ENCODE measurements at places on chromosomes 3 and 15.

DNA sequence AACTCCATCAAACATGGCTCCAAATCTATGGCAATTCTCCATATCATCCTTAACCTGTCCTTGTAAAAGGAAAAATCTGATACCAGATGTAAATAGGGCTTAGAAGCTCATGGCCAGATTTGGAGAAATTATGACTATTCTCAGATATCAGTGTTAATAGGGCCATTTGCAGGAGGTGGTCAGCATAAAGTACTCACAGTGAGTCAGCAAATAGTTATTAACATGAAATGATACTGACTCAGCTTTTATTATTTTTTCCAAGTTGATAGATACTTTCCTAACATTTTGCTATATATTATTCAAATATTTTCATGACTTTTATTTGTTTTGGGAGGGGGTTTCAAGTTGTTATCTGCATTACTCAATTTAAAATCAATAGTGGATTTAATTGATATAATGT is 255.8 kb downstream of the MFSD1 start:
- DNase-seq: no peak

DNA sequence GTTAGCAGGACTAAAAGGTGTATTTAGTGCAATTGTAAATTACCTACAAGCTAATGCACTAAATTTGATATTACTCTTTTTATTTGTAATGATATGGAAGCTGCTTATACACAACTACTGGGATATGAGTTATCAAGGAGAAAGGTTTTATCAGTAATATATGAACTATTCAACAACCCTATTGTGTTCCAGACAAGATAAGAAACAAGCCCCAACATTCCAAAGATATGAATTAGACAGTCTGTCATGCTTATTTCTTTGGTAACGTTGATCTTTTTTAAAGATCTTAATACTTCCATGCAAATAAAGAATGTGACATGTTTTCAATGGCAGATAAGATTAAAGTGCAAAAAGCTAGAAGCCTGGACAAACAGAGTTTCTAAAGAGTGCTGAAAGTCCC is 314.0 kb upstream of the THBS1 start:
- no peak for DNase-seq

- no peak for DNase-seq
Observed at GRCh38 chr3:167066977-167067786, 312.9 kb downstream of the ZBBX start.

GRCh38 chr15:83129791-83130190 is 22.3 kb downstream of the TM6SF1 start:
- DNase-seq: no peak

- DNase-seq: no peak
Observed at GRCh38 chr3:19945969-19946831, 697 bp upstream of the RAB5A start.

DNA sequence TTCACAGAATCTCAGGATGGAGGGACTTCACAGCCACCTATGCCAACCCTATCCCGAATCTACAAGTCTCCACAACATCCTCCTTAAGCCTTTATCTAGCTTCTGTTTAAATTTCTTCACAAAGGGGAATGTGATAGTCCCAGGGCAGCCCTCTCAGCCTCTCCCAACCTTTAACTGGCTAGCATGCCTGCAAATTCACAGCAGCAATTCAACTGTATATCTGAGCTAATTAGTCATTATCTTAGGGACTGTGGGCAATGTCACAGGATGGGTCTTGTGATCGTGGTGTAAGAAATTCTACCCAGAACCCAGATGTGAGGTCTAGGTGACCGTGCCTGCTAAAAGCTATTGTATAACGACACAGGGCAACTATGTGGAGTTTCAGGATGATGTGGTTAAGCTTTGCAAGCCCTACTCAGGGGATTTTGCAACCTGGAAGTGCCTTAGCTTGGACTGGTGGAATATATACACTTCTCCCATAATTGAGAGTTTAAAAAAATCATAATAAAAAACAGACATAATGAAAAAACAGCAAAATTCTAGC is 65.5 kb upstream of the FBN1 start:
- DNase-seq: peak; percentile 64

GRCh38 chr15:93308026-93308690 is 219.1 kb upstream of the RGMA start:
- no peak for DNase-seq

DNA sequence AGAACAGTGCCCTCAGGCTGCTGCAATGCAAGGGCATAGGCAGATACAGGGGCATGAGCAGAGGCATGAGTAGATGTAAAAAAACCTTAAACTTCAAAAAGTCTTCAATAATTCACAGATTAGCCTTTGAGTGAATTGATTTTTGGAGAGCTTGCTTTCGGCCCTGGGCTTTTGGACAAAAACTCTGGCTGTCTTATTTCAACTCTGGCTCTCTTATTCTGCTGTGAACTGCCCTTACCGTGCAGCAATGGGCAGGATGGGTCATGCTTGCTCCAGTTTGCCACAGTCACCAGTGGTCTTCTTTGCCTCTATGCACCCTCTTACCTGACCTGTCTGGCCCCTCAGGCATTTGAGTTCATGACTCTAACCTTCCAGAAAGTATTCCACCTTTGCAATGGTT is 555.7 kb downstream of the MAGI1 start:
- DNase-seq: no peak

GRCh38 chr3:20307383-20307782 is 121.4 kb upstream of the SGO1 start:
- no peak for DNase-seq

GRCh38 chr3:154227531-154227930 is 96.8 kb downstream of the DHX36 start:
- DNase-seq: no peak

DNA sequence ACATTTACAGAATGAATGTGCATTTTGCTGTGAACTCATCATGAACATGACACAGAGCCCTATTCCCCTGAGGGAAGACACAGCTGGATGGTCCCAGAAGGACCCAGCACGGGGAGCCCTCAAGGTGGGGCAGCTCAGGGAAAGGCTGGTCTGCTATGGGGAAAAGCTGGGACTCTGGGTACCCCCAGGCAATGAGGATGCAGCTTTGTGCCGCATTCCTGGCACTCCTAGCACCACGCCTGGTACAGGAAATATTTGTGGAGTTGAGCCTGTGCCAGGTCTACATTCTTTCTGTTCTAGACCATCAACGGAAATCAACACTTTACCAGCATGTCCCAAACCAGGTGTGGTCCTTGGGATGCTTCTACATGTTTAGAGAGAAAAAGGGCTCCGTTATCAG is 74.0 kb downstream of the SRGAP3 start:
- DNase-seq: no peak

GRCh38 chr3:123790254-123791072 is 93.7 kb downstream of the MYLK start:
- no peak for DNase-seq

DNA sequence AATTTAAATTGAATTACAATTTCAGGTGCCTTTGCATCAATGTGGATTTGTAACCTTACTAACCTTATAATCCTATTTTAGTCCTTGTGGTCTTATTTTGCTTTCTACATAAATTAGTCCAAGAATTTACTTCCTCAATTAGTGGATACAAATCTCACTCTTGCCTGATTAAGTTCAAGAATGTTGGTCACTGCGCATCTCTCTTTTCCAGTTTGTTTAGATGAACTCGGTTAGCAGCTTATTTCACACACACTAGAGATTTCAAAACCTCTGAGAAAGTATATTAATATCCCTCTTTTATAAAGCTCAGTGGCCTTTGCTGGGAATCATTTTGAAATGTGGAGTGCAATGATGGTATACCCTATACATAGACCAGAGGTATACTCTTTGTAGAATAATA is 243.4 kb downstream of the DTWD1 start:
- DNase-seq: no peak

DNA sequence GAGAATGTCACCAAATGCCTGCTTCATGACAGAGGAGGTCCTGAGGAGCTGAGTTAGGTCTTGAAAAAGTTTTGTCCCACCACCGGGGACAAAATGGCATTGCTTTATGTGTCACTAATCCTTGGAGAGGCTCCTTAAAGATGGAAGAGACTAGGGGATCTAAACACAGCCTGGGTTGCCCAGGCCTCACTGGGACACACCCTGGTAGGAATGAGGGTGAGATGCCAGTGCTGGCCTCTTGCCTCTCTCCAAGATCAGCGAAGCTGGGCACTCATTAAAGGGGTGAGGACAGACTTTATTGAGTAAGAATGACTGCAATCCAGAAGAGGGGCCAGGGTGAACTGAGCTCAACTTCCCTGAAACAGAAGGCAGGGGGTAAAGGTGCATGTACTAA is 58.5 kb upstream of the KLF13 start:
- no peak for DNase-seq

- DNase-seq: no peak
Observed at GRCh38 chr15:72196409-72197040, 1.1 kb downstream of the GRAMD2A start.

DNA sequence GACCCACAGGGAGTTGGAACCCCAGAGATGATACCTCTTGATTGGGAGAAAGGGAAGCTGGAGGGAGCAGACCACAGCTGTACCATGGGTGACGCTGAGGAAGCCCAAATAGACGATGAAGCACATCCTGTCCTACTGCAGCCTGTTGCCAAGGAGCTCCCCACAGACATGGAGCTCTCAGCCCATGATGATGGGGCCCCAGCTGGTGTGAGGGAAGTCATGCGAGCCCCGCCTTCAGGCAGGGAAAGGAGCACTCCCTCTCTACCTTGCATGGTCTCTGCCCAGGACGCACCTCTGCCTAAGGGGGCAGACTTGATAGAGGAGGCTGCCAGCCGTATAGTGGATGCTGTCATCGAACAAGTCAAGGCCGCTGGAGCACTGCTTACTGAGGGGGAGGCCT is 201.1 kb downstream of the AKAP13 start:
- no peak for DNase-seq

- DNase-seq: peak; percentile 22
Observed at GRCh38 chr3:71425491-71426071, 157.9 kb downstream of the FOXP1 start.

- no peak for DNase-seq
Observed at GRCh38 chr3:19901918-19902317, 32.1 kb downstream of the EFHB start.
